ENCODE measurements at places on chromosomes 5 and 9.

- no peak for DNase-seq
Observed at GRCh38 chr5:107294211-107294550, 376.6 kb downstream of the EFNA5 start.

DNA sequence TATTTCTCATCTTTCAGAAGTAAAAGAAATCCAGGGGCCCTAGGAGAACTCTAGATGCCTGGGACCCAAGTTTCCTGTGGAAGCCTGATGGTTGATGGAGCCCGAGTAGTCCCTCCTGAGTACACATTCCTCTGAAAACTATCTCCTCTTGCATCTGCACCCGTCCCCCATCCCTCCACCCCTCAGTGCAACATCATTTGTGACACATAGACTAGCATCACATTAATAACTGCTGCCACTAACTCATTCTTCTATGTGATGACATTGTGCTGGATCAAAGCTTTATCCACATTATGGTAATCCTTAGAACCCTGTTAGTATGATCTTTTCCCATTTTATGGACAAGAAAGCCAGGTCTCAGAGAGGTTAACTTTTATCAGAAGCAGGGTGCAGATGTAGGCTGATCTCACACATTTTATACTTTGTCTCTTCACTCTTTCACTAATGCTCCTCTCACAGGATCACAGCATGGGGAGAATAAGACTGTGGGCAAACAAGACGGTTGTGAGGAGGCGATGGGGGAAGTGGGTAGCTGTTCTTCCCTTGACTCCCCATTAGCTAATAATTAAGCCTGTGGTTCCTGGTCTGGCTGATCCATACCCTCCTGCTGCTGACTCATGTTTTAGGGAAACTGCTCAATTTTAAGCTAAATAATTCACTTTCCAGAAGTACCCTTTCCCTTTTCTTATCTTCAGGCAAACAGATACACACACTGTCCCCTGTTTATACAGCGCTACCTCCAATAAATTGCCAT lies 3.9 kb upstream of the HK3 start:
- no peak for DNase-seq

DNA sequence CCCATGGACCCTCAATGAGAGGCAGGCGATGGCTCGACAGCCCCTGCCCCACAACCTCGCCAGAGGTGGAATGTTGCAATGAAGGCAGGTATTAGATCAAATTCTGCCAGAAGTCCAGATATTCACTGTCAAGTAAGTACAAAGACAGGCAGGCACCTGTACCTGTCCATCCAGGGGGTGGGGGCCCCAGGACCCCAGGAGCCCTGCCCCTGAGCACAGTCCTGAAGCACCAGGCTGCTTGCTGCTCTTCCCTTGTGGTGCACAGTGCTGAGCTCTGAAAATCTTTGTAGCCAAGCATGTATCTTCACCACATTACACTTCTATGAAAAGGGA lies 26.2 kb upstream of the HMCN2 start:
- no peak for DNase-seq

GRCh38 chr5:83701886-83702285 lies 18.8 kb downstream of the HAPLN1 start:
- DNase-seq = no peak

DNA sequence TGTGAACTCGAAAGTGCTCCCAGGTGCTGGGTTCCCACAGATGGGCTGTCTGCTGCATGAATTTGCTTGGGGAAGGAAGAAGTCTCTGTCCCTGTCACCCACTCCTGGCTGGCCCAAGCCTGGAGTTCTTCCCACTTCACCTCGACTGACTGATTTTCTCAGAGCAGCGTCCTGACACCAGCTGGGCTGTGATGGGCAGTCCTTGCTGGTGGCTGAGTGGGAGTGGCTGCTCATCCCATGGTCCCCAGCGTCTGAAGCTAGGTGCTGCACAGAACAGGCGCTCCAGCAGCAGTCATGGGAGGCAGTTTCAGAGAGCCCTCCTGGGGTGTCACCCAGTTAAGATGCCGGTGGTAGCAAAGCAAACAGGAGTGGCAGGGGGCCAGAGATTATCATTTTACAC lies 10.1 kb upstream of the NEURL1B start:
- DNase-seq = no peak

DNA sequence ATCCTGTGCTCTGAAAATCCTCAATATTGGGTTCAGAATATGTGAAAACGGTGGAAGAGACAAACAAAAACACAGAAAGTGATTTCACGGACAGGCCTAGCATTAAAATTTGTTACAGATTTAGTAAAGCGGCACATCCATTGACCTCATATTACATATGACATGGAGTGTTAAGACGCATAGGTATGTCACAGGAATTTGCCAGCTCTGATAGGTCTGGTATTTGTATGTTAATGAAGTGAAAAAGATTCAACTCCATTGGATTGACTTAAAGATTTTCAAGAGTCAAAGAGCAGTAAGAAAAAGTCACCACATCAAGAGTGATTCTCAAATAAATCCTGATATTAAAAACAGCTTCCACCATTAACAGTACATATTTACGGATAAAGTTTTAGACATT lies 396.5 kb upstream of the SEMA6A start:
- no peak for DNase-seq
